NCI-H1092 (cell line): ENCODE measurements at places on chromosomes 5 and 9.

DNA sequence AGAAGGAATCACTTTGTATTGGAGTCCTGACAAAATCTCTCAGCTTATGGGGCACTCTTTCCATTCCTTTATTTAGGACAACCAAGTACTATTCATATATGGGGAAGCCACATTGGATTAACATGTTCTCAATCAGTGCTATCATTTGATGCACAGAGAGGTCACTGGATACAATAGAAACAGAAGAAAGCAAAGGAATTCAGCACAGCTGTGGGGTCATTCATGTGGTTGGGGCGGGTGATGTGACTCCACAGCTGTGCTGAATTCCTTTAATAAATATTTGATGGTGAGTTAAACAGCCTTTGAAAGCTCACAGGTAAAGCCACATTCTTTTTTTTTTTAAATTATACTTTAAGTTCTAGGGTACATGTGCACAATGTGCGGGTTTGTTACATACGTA lies 854 bp upstream of the TEX48 start:
- no peak for DNase-seq

GRCh38 chr5:101969742-101970141 lies 326.3 kb downstream of the SLCO4C1 start:
- DNase-seq, result no peak

DNA sequence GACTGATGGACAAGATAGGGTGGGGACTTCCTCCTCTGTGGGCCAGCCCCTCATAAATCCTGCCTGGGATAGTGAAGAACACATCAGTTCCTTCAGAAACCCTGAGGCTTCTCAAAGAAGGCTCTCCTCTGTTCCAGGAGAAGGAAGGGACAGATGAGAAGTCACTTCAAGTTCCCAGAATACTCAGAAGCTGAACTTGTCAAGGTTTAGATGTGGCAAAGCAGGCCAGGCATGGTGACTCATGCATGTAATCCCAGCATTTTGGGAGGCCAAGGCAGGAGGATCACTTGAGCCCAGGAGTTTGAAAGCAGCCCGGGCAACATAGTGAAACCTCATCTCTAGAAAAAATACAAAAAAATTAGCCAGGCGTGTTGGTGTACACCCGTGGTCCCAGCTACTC lies 38.5 kb downstream of the STOM start:
- DNase-seq, result no peak

DNA sequence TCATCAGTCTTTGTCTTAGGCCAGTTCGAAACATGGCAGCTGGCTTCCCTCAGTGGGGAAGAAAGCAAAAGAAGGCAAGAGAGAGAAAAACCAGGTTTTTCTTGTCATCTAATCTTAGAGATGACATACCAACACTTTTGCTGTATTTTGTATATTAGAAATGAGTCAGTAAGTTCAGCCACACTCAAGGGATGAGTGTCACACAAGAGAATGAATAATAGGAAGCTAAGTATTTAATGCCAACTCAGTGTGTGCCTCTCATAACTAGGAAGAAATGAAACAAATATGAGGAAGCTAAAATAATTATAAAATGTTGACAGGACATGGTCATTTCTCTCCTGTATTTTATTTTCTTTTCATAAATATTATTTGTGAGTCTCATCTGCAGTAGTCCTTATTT lies 65.3 kb downstream of the CDH12 start:
- DNase-seq, result no peak

DNA sequence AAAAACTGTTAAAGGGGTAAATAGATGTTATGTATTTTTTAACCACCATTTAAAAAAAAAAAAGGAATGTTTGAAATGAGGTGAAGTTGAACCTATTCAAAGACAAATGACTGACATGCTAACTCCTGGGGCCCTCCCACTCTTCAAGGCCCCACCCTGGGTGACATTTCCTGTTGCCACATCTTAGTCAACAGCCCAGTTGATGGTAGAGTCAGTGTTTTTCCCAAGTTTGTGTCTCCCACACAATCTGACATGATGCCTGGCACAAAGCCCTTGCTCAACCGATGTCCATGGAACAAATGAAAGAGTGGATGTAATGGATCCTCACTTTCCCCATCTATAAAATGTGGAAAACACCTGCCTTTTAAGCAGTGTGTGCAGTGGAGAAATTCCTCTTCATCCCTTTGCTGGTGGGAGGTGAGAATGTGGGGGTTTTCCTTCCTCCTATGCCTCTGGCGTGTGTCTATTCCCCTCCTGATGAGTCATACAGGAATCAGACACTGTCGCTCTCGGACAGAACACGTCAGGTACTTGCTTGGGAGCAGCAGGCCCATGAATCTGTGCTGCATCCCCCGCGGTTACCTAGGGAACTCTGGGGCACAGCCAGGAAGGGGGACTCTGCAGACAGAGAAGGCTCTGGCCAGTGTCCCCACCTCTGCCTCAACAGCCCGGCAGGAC lies 13.7 kb upstream of the ADRA1B start:
- DNase-seq, result no peak

DNA sequence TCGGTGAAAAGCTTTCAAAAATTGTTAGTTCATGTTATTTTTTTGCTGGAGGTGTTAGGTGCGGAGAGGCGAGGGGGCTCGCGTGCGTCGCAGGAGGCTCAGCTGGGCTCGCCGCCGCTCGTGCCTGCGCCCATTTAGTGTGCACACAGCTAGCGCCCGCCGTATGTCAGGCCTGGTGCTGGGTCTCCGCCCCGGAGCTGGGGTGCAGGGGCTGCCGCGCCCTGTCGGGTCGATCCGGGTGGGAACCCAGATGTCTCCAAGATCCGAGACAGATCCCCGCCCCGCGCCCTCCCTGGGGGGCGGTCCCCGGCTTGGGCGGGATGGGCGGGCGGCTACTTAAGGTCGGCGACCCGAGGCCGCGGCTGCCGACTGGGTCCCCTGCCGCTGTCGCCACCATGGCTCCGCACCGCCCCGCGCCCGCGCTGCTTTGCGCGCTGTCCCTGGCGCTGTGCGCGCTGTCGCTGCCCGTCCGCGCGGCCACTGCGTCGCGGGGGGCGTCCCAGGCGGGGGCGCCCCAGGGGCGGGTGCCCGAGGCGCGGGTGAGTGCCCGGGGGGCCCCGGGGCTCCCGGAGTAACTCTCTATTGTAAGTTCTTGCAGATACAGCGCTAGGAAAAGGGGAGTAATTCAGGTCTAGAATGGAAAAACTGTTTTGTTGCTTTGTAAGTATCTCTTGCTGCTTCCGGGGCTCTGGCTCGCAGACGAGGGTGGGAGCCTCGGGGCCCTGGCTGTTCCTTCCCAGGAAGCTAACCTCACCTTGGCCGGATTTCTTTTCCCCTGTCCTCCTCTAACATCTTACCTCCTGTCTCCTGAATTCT lies 31.7 kb downstream of the GSN start:
- no peak for DNase-seq

DNA sequence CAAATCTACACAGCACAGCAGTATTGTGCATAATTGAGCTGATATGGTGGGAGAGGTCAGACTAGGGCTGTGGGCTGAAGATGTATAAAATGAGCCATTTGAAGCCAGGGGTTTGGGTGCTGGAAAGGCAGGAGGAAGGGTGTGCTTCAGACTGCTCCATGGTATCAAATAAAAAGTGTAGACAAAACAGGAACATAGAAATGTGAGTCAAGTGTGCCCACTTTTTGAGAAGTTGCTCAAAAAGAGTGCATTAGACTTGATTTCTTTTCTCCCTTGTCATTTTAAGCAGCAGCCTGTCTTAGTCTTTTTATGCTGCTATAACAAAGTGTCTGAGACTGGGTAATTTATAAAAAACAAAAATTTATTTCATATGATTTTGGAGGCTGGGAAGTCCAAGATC lies 55.8 kb upstream of the ZFAND5 start:
- no peak for DNase-seq

- no peak for DNase-seq
Measured at GRCh38 chr5:31638345-31638744, 586 bp upstream of the PDZD2 start.

DNA sequence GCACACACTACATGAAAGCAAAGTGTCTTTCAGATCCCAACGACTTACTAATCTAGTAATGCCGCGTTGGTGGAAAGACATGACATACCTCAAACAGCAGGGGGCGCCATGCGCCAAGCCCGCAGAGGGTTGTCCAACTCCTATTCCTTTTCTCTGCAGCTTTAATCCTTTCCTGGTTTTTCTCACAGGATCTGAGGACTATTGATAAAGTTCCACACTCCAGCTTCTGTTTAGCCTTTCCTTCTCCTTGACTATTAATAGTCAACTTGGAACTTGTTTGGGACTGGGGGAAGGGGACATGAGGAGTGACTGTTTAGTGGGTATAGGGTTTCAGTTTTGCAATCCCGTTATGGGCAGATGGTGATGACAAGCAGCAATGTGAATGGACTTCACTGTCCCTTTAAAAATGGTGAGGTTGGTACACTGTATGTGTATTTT lies 62.9 kb downstream of the OTULIN start:
- DNase-seq, result peak; percentile 63

- DNase-seq, result no peak
Measured at GRCh38 chr5:174294891-174295620, 249.6 kb downstream of the NSG2 start.

GRCh38 chr9:90078988-90079421 lies 474.2 kb downstream of the GADD45G start:
- DNase-seq, result no peak

DNA sequence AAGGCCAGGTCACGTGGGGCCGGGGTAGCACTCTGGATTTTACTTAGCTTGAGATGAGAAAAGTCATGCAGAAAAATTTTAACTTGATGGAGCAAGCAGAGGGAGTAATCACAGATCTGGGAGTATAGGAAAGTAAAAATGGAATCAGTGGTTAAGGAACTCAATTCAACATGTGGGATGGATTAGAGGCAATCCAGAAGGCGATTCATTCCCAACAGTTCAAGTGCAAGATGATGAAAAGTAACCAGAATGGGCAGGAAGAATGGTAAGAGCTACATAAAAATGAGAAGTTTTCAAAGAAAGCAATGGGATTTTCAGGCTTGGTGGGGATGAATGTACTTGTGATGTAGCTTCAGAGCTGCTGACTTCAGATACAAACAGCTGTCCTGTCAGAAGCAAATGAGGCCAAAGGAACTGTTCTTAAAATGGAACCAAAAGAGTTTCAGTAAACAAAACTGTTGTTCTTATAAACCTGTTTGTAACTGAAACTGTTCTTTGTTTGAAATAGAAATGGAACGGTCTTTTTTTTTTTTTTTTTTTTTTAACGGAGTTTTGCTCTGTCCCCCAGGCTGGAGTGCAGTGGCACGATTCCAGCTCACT lies 5.6 kb upstream of the SEC24A start:
- no peak for DNase-seq

DNA sequence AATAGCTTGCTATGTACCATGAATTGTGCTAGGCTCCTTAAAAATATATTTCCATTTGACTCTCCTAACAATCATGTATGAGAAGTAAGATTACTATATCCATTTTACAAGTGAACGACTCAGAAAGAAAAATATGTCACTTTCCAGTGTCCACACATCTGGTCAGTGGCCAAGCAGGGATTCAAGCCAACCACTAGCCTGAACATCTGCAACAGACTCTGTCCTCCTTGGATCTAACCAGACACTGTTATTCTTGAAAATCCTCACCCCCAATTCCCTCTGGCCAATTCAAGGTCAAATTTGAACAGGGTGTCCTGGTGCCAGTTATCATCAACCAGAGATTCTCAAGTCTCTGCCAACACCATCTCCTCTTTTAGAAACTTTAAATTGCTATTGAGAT lies 344.1 kb upstream of the WWC1 start:
- DNase-seq, result no peak

DNA sequence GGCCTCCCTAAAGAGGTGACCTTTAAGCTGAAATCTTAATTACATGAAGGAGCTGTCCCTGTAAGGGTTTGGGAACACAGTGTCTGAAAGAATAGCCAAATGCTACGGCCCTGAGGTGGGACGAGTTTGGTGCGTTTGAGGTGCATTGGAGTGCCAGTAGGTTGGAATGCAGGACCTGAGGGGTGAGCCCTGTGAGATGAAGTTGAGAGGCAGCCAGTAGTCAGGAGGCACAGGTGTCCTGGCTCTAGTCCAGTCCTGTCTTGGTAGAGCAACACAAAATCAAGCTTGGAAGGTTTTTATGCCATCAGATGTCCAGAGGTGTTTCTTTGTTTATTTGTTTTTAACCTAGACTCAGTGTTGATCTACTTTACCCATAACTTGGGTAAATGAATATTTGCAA lies 108.5 kb downstream of the ARHGAP26 start:
- no peak for DNase-seq

- no peak for DNase-seq
Measured at GRCh38 chr5:151620461-151620840, 29.3 kb upstream of the FAT2 start.

DNA sequence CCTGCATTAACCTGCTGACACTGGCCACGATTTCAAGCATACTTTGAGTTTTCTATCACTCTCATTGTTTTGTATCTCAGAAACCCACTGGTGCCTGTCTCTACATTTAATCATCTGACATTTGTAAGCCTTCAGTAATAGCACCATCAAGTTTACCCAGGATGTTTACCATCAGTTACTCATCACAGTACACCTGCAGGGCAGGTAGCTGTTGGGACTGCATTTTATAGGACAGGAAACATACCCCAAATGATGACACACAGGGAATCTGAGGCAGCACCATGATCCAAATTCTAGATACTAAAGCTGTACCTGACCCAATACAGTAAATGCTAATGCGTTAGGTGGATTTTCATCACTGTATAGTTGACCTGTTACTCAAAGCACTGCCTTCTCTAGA lies 114.2 kb downstream of the FEM1C start:
- no peak for DNase-seq

DNA sequence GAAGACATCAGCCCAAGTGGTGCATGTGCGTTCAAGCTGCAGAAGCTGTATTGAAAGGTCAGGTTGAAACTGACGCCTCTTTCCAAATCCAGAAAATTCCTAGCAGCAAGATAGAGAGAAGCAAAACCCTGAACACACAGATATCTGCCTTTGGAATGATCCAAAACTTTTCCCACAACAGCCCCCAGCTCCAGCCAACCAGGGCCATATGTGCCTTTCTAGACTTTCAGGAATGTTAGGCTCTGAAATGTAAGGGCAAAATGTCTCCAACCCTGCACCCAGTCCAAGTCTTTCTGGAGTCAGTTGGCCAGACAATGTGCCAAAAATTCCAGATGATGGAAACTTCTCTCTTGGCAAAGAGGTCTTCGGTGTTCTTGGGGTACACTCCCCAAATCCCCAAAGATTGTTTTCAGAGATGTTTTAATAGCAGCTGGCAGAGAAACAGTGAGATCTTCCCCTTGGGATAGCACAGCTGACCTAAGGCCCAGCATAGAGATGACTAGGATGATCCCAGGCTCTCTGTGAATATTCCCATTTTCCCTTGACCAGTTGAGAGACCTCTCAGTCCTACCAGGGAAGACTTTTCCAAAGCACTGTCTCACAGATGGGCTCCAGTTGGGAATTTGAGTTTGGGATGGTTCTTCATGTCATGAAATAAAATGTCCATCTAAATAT lies 440.4 kb upstream of the CD180 start:
- no peak for DNase-seq

DNA sequence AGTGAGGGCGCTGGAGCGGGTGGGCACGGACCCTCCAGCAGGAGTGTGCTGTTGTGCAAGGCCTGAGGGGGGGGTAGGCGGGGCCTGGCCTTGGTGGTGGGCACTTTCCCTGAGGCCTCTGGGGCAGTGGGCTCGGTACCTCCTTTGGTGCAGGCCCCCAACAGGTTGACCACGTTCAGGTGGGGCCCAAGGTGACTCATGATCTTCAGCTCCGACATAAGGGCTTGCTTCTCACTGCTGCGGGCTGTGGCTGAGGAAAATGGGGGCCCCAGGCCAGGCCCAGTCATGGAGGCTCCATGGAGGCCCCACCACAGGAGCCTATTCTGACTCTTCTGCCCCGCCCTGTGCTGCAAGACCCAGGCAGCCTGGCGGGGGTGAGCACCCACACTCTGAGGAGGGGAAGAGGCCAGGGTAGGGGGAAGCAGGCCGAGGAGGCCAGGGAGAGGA lies 31.5 kb downstream of the PDGFRB start:
- DNase-seq, result no peak
